ENCODE measurements at places on chromosomes 6 and 20.

GRCh38 chr20:4454111-4454510, 267.6 kb upstream of the PRND start:
- DNase-seq, result no peak

DNA sequence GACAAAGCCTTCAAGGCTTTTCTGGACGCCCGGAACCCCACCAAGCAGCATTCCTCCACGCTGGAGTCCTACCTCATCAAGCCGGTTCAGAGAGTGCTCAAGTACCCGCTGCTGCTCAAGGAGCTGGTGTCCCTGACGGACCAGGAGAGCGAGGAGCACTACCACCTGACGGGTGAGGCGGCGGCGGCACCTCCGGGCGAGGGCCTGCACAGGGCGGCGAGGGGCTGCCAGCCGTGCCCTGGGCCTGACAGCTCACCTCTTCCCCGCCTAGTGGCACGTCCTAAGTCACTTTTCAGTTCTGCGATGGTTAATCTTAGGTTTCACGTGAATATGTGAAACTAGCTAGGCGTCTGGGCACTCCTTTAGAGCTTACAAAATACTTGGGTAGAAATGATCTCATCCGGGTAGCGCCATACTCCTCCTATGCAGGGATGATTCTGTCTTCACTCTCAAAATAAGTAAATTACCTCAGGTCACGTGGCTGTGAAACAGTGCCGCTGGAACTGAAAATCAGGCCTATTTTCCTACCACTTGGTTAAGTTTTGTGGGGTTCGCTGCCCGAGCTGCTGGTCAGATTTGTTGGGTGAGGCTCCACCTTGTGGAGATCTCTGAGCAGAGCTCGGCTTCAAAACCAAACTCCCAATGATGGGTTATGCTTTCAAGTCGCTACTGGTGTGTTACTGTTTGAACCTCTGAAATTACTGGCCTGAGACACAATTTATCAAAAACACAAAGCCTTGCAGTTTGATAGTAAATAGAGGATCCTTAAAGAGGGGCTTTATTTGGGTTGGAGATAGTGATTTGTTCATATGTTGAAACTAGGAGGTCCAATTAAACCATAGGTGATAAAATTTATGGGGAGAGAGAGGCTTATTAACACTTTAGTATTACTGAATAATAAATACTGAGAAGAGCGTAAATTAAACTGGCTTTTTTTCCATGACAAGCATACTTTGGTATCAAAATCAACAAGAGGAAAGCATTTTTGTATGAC, 15.5 kb upstream of the CLDN20 start:
- no peak for DNase-seq

DNA sequence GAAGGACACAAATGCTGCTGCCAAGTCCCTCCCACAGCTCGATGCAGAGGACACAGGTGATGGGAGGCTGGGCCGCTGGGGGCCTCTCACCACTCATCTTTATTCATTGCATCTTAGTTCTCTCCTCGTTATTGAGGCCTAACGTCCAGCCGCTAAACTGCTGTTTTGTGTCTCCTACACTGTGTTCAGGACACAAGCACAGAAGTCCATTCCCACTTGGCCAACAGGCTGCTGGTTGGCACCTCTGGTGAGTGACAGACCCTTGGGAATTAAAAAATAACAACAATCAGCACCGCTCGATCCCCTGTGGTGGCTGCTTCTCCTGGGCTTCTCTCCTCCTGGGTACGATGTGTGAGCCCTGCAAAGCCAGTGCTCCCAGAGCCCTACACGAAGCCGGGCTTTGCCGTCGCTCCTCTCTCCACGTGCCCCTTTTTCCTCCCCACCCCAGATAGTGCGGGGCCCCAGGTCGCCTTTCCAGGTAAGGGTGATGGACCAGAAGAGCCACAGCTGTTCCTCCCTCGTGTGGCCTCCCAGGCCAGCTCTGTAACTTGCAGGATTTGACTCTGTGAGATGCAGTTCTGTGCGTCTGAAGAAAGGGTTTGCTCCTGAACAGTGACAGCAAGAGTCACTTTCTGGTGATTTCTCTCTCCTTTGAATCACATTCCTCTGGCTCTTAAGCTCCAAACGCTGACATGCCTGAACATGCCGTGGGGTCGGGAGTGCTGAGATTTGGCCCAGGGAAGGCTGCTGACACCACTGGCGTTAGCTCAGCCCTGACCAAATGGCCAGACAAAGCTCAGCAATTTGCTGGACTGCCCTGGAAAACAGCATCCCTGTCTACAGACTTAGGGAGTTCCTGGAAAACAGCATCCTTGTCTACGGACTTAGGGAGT, 59.3 kb downstream of the DLL1 start:
- DNase-seq, result no peak

GRCh38 chr20:3315136-3315535, 76.1 kb upstream of the SLC4A11 start:
- DNase-seq, result no peak

DNA sequence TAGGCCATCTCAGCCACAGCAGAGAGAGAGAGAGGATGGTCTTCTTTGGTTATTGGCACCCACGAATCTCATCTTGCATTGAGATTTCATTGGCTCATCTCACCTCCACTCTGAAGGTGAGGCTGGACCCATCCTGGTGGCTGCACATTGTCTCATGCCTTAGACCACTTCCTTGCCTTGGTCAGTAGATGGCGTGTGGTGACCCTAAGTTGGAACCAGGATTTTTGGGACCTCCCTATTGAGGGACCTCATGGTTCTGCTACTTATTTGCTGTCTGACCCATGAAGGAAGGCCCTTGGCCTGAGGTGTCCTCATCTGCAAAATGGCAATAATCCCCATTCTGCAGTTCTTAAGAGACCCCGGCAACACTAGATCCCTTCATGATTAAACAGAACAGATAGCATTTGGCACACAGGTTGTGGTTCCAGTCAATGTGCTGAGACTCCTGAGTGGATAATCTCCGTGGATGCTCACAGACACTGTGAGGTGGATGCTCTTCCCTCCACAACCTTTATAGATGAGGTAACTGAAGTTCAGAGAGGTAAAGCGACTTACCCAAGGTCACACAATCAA, 21.5 kb upstream of the AAR2 start:
- DNase-seq, result no peak

DNA sequence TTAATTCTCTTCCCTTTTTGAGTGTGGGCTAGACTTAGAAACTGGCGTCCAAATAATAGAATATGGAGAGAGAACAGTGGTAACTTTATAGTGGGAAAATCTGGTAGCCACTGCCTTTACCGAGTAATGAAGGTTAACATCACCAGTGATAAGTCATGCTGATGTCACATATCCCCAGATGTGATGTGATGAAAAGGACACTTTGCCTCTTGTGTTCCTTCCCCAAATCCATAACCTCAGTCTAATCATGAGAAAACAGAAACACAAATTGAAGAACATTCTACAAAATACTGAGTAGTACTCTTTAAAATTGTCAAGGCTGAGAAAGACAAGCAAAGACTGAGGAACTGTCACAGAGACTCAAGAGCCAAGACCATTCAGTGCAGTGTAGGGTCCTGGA, 17.8 kb downstream of the ANKS1A start:
- no peak for DNase-seq

DNA sequence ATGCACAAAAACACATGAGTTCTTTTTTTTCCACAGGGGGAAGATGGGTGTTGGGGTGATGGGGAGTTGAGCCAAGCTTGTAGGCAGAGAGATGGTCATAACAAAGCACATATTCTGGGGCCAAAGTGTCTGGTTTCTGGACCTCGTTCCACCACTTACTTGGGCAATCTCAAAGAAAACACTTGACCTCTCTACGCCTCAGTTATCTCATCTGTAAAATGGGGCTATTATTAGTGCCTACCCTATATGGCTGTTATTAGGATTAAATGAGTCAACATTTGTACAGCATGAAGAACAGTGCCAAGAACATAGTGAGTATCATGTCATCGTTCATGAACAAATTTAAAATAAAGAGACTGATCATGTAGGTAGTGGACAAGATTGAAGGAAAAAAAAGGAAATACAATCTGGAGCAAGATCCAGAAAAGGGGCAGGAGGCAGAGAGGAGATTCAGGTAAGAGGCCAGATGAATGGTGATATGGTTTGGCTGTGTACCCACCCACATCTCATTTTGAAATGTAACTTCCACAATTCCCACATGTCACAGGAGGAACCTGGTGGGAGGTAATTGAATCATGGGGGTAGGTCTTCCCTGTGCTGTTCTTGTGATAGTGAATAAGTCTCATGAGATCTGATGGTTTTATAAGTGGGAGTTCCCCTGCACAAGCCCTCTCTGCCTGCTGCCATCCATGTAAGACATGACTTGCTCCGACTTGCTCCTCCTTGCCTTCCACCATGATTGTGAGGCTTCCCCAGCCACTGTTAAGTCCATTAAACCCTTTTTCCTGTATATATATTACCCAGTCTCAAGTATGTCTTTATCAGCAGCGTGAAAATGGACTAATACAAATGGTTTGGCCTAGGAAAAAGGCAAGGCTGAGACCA, 14.2 kb downstream of the EEF1E1 start:
- no peak for DNase-seq

- no peak for DNase-seq
These were observed 534.3 kb downstream of the COL12A1 start for GRCh38 chr6:74671558-74672025.

DNA sequence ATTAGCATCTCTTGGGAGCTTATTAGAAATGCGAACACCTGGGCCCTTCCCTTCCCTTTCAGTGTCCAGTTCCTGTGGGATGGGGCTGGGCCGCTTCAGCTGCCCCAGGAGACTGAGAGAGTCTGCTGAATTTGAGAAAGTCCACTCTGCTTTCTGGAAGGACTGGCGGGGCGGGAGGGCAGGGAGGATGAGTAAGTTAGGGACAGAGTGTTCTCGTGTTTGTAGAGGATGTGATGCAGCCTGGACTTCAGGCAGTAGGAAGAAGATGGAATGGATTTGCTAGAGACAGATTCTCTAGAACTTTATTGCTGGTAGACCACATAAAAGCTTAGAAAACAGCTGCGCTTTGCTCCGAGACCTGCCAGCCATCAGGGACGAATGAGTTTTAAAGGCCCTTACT, 1.1 kb upstream of the TULP4 start:
- DNase-seq, result no peak

- no peak for DNase-seq
These were observed 233.6 kb upstream of the SOX4 start for GRCh38 chr6:21359926-21360325.

DNA sequence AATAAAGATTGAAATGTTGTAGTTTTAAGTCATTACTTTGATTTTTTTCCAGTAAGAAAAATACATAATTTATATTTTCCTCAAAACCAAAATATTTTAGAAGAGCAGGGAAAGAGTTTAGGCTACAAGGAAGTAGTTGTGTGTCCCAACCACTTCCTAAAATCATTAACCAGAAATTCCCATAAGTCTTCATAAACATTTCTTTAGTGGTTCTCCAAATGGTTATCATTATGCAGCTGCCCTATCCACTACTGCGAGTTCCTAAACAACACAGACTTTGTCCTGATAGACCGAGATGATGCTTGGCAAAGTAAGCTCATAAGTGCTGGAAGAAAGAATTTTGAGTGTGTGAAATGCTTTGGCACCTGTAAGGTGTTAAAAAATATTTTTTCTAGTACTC, 93.6 kb downstream of the ARMC2 start:
- no peak for DNase-seq

DNA sequence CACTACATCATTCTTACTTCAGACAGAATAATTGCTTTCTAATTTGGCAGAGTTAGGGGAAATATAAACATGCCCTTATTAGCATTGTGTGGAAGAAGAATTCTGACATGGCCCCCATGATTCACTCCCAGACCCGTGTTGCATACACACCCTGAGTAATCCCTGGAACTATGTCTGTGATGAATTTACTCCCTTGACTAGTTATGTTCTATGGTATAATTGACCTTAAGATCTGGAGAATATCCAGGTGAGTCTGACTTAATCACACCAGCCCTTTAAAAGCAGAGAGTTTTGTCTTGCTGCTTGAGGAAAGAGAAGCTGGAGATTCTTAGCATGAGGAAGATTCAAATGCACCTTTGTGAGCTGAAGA, 262.9 kb downstream of the SOX4 start:
- DNase-seq, result no peak

GRCh38 chr20:3658019-3658715, 5.0 kb downstream of the GFRA4 start:
- DNase-seq, result no peak

DNA sequence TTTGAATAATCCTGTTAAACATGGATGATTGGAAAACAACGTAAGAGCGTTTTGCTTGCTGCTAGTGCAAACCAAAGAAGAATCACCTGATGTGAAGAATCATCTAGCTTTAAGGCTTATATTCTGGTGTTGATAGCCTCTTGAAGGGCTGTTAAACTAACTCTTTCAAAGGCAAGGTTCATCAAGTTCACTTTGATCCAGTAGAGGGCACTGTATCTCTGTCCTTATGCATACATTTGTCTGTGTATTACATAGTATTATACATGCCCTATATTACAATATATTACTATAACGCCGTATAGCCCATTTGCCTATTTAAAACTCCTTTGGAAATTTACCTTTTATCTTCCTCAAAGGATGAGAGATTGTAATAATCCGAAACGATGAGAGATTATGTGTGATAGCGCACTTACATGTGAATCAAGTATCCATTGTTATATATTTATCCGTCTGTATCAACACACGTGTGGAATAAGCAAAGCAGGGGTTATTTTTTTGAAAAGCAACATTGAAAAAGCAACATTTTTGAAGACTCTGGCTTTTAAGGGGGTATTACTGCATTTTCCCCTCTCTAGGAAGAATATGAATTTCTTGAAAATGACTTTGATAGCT, 50.8 kb upstream of the NRN1 start:
- DNase-seq, result no peak

- no peak for DNase-seq
These were observed 86.9 kb downstream of the C6orf118 start for GRCh38 chr6:165222315-165223025.

GRCh38 chr20:50572938-50573777, 63.0 kb downstream of the PTPN1 start:
- no peak for DNase-seq

DNA sequence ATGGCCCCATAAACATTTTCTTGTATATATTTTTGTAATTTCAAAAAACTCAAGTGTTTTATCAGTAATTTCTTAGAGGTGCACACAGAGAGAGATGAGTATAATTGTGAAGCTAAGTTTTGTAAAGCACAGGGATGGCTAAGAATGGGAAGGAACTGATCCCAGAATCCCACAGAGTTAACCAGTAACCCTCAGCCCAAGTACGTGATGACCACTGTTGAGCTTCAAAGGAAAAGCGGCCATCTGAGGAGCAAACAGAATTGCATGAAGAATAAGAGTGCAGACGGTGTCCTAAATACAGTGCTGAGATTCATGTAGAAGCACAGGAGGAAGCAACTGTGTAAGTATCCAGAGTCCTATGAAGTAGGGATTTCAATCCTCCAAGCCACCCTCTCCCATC, 28.1 kb upstream of the HLA-C start:
- no peak for DNase-seq

GRCh38 chr6:52577778-52578463, 1.1 kb upstream of the TRAM2 start:
- no peak for DNase-seq
